ENCODE measurements at places on chromosomes 3 and 15. TPM values are rescaled to one million over a fixed set of nuclear protein-coding genes. Genes with fewer than 3 reads are reported as not detected.

SPTBN5 gene
- polyA plus RNA-seq, result 1.1 TPM

- DNase-seq, result no peak
Observed at GRCh38 chr3:128218548-128219257, 65.4 kb downstream of the EEFSEC start.

DNA sequence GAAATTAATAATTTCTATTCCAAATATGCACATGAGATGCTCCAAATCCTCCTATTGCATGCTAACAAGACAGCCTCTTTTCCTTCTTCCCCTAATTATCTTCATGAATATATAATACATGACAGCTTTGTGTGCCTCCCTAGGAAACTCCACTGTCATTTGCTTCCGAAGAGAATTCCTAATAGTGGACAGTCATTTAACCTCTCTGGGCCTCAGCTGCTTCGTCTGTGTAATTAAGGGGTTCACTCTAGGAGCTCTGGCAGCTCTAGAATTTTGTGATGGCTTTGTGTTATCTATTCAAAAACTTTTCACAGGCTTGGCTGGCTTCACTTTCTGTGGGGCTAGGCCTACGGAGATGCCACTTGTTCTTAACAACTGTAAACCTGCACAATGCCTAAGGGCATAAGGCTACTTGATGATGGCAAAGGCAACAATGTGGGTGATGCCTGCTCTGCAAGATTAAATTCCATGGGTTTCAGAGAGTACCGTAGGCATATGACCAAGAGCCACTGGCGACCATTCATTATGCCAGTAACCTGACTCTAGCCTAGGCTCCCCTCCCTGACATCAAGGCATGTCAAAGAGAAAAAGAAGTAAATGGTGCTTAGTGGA lies 333.8 kb upstream of the UMPS start:
- no peak for DNase-seq

GRCh38 chr3:118960876-118961450 lies 73.7 kb downstream of the IGSF11 start:
- DNase-seq, result no peak

DNA sequence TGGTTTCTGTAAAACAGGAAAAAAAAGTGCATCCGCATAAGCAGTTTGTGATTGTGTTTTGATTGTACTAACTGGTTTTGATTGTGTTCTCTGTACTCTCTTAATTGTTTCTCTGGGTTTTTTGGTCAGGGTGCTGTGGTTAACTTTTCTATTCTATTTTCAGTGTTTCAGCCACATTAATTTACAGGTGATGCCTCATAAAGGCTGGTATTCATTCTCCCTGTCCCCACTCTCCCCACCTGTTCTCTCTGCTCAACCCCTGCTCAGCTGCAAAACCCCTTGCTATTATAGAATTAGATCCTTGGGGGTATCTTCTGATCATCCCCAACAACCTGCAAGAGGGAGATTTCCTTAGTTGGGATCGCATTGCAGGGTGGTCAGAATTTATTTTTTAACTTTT lies 285.4 kb upstream of the AZI2 start:
- DNase-seq, result no peak

DNA sequence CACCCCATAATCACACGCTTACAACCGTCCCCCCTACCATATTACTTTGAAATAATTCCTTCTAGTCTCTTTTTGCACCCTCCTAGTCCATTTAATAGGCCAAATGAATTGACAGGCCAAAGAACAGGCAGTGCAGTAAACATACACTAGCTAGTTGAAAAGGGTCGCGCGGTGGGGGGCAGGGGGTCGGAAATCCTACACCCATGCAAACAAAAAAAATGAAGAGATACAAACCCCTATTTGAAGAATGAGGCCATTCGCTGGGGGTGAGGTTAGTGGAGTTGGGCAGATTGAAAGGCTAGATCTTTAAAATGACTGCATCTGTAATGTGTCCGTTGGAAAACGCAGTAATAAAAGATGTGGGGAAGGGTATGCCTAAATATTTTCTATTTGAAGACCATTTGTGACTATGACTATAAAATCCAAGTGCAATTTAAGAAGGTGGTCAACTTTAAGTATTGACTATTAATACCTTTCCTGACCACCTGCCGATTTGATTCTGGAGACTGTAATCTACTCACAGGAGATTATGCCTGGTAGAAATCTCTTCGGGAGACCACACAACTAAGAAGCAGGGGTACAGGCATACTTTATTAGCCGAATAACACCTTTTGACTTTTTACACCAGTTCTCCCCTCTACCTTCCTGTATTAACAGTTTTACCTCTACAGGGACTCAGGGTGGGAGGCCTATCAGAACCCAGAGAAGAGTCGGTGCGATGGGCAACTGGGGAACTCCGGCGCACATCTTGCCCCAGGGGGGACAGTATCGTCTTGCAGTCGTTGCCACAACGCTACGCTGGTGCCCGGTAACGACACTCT lies 762 bp upstream of the ARL6 start:
- DNase-seq, result no peak

DNA sequence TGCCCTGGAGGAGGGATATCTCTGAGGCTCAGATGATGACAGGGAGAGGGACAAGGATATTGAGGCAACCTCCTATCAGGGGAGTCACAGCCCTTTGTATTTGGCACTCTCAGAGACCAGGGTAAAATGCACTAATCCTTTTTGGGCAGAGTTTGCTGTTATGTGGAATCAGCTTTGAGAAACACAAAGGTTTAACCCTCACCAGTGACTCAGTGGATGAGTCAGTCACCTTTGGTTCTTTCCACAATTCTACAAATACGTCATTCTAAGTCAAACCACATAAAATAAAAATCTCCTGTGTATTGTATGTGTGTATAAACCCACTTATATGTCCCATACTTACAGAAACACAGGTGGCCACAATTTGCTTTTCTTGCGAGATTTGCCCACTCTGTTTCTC lies 5.1 kb downstream of the LSAMP start:
- DNase-seq, result no peak

DNA sequence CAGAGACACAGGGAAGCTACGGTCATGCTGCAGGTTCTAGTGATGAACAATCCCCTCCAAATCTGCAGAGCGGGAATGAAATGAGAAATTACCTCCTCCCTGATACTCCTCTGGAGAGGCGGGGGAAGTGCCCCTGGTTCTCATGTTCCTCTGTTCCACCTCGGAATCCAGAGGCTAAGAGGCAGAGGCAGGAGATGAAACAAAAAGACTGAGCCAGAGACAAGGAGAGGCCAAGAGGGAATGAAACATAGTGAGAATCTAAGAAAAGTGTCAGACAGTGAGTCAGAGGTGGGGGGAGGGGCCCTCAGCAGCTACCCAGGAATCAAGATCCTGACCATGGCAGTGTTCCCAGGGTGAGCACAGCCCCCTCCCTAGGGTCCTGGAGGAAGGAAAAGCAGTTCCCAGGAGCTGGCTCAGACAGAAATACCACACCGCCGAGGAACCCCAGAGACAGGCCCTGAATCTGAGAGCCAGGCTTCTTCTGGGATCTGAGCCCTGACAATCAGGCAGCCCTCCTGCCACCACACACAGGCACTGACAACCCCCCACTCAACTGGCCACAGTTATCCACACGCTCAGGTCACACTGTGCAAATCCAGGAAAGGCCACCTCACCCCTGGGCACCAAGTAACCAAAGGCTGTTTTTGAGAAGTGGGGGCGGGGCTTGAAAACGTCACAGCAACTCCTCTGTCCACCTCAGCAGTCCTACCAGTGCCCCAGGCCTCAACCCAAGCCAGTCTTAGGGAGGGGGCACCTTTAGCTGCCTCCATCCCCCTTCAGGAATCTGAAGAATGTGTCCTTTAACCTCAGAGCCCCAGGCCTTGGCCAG lies 2.4 kb downstream of the CSRNP1 start:
- no peak for DNase-seq

- no peak for DNase-seq
Observed at GRCh38 chr15:55879181-55879580, 114.2 kb downstream of the NEDD4 start.

DNA sequence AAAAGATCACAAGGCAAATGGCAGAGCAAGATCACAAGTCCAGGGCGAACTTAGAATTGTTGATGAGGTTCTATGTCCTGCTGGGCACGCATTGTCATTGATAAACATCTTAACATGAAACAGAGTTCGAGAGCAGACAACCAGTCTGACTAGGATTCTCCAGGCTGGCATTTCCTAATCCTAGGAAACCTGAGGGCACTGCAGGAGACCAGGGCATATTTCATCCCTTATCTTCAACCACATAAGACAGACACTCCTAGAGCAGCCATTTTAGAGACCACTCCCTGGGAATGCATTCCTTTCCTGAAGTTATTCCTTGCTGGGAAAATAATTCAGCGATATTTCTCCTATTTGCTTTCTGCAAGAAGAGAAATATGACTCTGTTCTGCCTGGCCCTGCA lies 1199.9 kb downstream of the SI start:
- DNase-seq, result no peak

DNA sequence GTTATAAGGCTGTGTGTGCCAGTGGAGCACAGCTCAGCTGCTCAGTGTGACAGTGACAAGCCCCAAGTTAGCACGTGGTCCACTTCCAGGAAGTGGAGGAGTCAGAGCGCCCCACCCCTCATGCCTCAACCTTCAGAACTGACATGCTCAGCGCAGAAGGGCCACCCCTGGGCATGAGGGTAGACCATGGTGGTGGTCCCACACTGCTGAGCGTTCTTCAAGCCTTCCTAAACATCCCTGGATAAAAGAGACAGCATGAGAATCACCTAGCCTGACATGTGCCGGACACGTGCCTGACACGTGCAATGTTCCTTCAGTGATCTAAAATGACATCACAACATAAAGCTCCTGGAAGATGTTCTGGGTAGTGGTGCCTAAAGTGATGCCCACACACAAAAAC lies 16.8 kb downstream of the ATP10A start:
- no peak for DNase-seq

- DNase-seq, result no peak
Observed at GRCh38 chr3:30354972-30355371, 251.4 kb upstream of the TGFBR2 start.

DNA sequence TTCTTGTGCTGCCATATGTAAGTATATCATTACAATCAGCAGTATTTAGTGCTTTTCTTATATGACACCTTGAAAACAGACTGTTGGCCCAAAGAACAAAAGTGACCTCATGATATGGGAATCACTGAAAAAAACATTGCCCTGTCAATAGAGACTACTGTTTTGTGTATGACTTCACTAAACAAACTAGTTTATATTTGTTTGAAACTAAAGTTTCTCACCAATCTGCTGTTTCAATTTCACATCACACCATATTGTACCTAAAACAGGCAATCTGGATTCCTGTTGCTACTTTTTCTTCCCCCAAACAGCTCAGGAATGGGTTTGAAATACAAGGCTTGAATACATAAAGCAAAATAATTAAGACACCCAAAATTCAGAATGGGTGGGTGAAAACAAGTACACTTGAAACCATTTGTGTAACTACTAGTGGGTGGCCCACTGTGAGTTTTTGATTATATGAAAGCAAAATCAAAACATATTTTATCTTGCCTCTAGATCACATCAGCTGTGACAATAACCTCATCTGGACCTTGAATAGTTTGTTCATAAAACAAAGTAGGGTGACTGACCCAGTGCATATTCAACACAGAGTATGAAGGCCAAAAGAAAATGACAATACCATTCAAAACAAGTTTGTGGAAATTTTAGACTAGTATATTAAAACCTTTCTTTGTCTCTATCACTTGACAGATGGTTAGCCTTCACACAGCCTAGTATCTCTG lies 5.9 kb downstream of the ZBTB20 start:
- DNase-seq, result no peak

- no peak for DNase-seq
Observed at GRCh38 chr3:27174530-27174929, 194.7 kb downstream of the NEK10 start.

DNA sequence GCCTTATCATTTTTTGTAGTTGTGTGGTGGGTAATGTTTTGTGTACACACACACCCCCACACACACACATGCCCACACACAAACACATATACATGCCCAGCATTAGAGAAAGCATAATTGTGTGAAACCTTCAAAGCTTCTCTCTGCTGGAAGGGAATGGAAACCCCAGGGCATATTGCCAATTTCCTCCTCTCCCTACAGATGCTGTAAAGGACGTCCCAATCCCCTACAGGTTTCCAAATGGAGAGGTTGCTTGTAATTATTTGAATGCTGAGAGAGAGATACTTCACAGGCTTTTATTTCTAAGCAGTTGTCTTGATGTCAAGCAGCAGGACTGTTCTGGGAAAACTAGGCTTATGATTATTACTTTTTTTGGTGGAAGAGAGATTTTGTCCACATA lies 23.0 kb upstream of the CCK start:
- no peak for DNase-seq

- DNase-seq, result no peak
Observed at GRCh38 chr3:127792541-127793292, 29.6 kb downstream of the MGLL start.

DNA sequence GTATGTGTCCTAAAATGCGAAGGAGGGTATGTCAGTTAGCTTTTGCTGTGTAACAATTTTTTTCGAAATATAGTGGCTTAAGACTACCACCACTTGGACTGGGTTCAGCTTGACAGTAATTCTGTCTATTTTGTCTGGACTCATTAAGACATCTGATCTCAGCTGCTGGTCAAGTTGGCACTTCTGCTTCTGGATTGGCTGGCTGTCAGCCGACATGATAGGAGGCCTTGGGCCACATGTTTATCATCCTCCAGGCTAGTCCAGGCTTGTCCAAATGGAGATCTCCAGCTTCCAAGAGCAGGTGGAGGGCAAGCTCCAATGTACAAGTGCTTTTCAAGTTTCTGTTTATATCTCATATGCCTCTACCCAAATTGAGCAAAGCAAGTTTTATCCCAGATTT lies 95.9 kb downstream of the GALK2 start:
- no peak for DNase-seq

DNA sequence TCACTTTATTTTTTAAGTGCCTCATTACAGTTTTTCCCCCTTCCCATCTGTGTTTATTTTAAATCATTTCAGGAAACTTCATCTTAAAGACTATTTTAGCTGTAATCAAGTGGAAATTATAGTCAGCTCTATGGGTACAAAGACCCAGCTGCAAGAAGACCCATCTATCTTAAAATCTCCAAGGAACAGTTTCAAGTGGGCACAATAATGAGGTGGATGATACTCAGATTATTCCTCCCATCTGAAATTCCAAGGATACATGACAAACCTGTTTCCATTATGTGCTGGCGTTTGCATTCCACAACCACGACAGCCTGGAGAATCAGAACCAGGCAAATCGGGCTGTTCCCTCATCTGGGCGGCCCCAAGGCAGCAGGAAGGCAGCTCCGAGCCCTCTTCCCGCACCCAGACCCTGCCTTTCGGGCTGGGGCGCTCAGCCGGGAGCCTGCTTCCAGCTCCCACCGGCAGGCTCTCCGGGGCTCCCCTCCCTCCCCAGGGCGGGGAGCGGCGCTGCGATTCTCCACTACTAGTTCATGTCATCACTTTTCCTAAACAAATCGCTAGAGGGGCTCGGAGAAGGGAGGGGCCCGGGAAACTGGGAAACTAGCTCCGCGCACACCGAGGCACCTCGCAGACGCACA lies at the start of gene MGLL:
Gene MGLL, minus strand, starts transcription at position 475 of the 641 bp plus-strand sequence. Its CDS starts 197 bp downstream, at position 278.
- no peak for DNase-seq

DNA sequence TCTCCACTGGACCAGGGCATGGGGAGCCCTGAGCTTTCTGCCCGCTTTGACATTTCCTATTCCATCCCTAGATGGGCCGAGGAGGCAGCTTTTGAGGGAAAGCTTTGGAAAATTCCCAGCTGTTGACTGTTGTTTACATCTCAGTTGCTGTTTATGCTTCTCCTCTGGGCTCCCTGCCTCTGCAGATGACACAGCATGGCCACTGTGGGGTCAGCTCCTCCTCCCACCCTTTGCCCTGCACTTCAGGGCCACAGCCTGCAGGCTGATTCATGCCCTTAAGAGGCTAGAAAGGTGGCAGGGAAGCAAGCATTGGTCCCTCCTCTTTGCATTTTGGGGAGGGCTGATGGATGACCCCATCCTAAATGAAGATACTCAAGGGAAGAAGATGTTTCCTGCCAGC lies 8.5 kb upstream of the CTXND1 start:
- no peak for DNase-seq

GRCh38 chr15:25332306-25332705 lies 106.5 kb downstream of the UBE3A start:
- DNase-seq, result no peak
